ENCODE measurements at places on chromosomes 11 and 22.

DNA sequence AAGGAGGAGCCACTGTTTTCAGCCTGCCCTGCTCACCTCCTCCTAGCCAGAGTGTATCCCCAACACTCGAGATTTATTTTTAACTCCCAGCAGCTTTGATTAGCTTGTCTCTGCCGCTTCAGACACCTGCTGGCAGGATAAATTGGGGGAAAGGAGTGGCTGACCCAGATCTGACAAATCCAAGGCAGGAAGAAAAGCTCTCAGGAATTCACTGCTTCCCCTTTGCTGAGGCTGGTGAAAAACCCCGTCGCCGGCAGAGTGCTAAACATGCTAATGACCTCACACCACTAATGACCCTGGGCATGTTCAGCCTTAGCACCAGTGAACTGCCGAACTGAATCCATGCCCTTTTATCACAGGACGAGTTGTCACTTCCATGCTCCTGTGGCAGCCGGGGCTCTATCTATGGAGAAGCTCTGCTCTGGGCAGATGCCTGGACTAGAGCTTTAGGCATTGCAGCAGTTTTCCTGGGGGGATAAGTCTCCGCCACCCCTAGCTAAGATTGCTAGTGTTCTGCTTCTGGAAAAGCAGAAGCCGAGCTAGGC lies 52.2 kb downstream of the FEZ1 start:
- no peak for DNase-seq

- DNase-seq, result no peak
Measured at GRCh38 chr11:125579811-125580210, 10.5 kb downstream of the EI24 start.

GRCh38 chr11:61069427-61069826 lies 32.9 kb upstream of the CD5 start:
- no peak for DNase-seq

GRCh38 chr22:32528316-32528715 lies 53.7 kb downstream of the FBXO7 start:
- no peak for DNase-seq

GRCh38 chr11:124482362-124483147 lies 37.1 kb upstream of the OR8B8 start:
- no peak for DNase-seq

DNA sequence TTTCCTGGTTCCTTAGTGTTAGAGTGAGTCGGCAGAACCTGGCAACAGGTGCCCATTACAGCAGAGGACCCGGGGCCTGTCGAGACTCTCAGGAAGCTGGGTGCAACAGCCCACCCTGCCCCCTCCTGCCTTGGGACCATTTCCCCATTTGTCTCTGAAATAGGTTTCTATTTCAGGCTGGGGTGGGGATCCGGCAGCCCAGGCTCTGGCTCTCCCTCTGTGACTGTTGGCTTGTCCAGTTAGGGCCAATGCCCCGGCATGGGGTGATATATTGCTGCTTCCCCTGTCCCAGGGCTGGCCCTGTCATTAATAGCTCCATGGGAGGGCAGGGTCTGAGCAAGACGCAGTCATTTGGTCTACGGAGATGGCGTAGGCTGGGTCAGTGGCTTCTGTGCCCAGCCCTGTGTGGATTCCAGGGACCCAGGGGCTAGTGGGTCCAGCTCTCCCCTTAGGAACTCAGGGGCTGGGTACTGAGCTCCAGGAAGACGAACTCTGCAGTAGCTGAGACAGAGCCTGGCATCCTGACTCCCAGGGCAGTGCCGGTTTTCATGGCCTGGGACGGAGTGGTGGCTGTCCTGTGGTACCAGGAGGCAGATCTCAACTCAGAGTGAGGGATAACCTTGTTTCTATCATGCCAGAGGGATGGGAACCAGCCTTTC lies 2.7 kb downstream of the P2RY6 start:
- no peak for DNase-seq

GRCh38 chr11:43923406-43924111 lies 18.9 kb upstream of the C11orf96 start:
- no peak for DNase-seq

- DNase-seq, result no peak
Measured at GRCh38 chr22:31098632-31099110, 8.7 kb downstream of the SELENOM start.

- no peak for DNase-seq
Measured at GRCh38 chr22:16586991-16587390, 5.6 kb downstream of the CCT8L2 start.

- DNase-seq, result no peak
Measured at GRCh38 chr11:65417702-65418430, 4.7 kb upstream of the NEAT1 start.

- no peak for DNase-seq
Measured at GRCh38 chr11:113881856-113882255, 6.5 kb upstream of the USP28 start.

DNA sequence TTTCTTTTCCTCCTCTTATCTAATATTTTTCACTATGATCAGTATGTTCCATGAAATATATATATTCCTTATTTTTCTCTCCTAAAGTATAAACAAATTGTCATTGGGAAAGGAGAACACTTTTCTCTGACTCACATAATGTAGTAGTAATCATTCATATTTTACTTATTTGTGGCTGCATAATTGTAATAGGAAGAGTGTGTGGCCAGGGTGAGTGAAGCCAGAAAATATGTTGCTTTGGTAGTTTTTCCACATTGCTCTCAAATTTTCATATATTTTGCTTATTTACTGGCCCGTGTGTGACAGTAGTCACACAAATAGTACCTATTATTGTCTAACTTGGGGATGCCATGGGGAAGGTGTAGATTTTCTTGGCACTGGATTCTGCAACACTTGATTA lies 172.1 kb downstream of the DYNC2H1 start:
- DNase-seq, result no peak

- no peak for DNase-seq
Measured at GRCh38 chr11:114123692-114124330, 64.3 kb downstream of the ZBTB16 start.

- no peak for DNase-seq
Measured at GRCh38 chr11:128240546-128240945, 346.8 kb downstream of the ETS1 start.

DNA sequence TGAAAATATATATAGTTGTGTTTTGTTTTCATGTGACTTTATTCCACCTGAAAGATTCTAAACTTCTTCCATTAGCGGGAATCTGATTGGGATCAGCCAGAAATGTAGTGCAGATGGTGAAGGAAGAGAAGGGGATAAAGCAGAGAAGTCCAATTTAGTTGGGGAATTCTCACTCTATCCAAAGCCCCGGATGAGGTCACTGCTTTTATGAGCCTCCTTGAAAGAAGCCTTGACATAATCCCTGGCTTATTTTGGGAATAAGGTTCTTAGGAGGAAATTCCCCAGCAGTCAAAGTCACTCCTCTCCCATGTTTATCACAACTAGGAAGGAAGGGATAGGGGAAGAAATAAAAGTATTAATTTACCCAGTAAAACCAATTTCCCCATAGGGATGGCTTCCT lies 41.1 kb downstream of the OSBP start:
- no peak for DNase-seq

DNA sequence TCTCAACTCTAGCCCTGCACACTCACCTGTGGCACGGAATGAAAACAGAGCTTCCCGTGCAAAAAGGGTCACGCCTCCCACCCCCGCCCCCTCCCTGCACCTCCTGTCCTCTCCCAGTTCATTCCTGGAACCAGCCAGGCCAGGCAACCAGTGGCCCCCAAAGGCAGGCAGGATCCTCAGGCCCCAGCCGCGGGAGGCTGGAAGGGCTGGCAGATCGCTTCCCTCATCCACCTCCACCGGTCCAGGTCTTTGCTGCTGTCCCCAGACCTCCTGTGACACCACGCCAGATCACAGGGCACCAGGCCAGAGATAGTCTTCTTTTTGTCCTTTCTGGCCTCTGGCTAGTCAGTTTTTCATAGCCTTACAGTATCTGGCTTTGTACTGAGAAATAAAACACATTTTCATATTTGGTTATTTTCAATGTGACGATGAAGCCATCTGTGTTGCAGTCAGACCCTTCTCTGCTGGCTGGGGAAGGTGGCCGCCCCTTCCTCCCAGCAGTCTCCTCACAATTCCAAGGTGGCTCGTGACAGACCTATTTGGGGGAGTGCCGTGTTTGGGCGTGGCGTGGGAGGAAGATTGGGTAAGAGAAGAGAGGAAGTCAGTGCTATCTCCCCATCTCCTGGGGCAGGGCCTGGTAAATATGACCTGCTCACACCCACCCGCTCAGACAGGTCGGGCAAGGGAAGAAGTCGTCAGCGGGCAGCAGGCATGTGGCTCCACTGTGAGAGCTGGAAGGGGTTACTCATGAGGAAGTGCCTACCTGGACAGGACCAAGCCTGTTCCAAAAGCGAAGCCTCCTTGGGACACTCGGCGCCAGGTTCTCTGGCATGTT lies 9.1 kb downstream of the SSH3 start:
- no peak for DNase-seq

- no peak for DNase-seq
Measured at GRCh38 chr11:33900159-33900840, 8.4 kb upstream of the LMO2 start.

- DNase-seq, result no peak
Measured at GRCh38 chr11:16184588-16184987, 171.8 kb downstream of the SOX6 start.

DNA sequence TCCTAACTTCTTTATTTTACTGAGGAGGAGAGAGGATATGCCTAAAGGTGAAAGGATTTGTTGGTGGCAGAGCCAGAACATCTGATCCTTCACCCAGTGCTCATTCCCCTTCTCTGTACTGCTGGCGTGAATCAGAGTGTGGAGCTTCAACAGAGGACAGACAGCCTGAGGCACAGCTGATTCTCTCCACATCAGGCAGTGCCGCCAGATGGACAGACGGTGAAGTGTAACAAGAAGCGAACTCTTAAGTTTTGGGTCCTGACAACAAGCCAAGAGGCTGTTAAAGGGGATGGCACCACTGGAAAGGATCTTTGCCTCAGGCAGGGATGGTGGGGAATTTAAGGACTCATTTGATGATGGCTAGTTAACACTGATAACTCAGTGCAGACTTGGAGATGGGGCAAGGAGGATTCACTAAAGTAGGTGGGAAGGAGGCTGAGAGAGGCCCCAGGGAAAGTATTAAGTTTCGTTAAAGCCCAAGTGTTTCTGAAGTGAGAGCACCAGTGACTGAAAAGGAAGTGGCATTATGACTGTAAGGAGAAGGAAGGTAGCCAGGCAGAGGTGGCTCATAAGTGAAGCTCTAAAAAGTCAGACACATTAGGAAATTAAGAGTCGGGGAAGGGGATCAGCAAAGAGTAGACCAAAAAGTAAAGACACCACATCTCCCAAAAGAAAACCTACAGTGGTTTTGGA lies 81.3 kb downstream of the CLPB start:
- peak; percentile 60 for DNase-seq

DNA sequence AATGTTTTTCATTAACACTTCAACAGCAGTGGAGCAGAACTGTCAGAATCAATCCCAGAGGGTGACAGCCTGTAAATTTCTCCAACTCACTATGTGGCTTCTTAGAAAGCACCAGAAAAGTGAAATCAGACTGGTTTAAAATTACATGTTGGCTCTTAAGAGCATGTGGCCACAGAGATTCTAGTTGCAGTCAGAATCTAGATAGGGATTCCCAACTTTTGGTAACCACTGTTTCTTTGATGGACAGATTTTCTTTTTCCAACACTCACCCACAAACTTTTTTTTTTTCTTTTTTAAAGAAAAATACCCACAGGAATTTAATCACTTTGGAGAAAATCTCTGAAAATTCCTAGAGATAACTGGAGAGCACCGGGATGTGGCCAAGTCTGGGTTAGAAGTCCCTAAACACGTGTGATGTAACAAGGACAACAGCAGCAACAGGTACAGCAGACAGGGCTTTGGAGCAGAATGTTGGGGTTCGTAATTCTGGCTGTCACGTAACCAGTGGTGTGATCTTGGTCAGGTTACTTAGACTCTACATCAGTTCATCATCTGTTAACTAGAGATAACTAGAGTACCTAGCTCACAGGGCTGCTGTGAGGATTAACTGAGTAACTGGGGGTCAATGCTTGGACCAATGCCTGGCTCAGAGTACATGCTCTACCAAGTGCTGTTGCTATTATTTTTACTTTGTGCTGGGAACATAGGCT lies 100.1 kb downstream of the NAT10 start:
- DNase-seq, result no peak

- no peak for DNase-seq
Measured at GRCh38 chr11:64477675-64478074, 113.3 kb upstream of the SLC22A12 start.

DNA sequence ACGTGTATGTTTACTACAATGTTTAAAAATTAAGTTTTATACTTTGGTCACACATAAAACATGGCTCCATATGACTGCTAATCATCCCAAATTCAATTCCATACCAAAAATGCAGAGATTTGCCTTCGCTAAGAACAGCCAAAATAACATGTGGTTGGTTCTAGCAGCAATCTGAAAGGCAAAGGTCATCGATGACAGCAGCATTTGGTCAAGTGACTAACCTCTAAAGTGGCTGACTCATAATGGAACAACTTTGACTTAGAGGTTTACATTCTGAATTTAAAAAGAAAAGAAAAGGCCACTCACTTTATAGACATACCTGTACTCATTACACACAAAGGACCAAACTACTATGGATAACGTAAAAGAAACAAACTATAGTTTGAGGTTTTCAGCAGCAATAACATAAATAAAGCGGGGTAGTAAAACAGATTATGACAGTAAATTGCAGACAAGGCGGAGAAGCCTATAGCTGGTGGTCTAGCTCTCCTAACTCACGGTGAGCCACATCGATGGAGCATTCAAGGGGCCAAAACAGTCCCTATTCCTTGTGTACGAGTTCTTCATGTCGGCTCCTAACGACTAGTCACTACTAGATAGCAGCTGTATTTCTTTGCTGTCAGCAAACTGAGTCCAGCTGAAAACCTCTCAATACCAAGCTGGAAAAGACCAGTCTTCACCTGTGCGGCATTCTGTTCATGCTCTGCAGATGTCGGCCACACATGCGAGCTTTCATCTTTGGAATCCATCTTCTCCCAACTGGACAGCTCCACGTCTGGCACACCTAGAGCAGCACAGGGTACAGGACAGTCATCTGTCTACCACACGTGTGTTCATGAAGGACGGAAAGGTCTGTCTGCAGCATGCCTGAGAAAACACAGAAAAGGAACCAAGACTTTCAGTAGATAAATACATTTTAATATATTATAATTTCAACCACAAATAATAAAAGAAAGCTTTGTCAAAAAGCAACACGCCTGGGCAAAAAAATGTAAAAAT lies 42.1 kb downstream of the PRDM10 start:
- DNase-seq, result no peak

- DNase-seq, result no peak
Measured at GRCh38 chr11:2305788-2306451, 4.1 kb downstream of the TSPAN32 start.
